NCI-H524 treated with DMSO at 0.1 percent for 48 hours (cell line): ENCODE measurements at places on chromosomes 4 and X.

DNA sequence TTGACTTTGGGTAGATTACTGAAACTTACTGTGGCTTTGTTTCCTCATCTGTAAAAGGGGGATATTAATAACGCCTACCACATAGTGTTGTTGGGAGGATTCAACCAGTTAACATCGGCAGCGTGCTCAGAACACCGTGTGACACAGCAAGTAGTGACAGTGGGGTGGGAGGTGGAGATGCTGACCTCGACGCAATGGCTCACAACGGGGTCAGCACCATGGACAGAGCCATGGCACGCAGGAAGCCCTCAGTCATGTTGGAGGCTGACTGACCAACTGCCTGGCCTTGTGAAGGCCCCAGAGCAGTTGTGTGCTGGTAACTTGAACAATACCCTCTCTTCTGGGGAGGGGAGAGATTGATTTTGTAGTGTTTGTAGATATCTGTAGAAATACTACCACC is 93.2 kb downstream of the WFS1 start:
- DNase-seq, result no peak

- no peak for DNase-seq
Observed at GRCh38 chr4:165209796-165210195, 2.4 kb downstream of the KLHL2 start.

GRCh38 chr4:121041307-121042090 is 30.8 kb downstream of the NDNF start:
- DNase-seq, result no peak

- DNase-seq, result no peak
Observed at GRCh38 chrX:42920752-42921151, 142.8 kb upstream of the PPP1R2C start.

- DNase-seq, result no peak
Observed at GRCh38 chr4:138400543-138400942, 158.4 kb upstream of the SLC7A11 start.

DNA sequence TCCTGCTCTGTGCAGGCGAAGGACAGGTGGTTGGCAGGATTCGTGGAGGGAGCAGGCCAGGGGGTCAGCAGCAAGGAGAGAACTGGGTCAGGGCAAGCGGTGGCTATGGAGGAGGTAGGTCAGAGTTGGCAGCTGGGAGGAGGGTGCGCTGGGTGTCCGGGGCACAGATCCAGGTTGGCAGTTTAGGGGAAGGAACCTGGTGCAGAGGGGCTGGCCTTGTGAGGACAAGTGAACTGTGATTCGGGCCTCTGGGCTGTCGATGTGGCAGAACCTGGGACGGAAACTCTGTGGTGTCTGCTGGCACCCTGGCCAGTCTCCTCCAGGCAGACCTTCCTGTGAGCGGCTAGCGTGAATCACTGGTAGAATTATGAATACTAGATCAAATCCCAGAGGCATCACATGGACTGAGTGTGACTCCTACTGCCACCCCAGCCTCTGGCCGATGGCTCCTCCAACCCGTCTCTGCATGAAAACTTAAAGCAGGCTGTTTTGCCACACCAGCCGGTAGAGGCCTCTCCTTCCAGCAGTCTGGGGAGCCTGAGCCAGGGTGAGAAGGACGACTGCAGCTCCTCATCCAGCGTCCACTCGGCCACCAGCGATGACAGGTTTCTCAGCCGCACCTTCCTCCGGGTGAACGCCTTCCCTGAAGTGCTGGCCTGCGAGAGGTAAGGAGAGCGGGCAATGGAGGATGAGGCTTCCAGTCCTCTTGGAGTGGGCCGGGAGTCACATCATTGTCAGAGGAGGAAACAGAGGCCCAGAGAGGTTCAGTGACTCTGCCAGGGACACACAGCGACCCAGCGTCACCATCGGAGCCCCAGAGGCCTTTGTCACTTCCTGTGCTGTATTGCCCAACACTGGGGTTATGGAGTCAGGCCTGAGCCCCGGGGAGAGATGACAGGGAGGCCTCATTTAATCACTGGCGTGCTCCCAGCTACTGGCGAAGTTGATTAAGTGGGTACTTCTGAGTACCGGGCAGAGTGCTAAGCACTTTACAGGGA is 20.3 kb downstream of the EVC start:
- DNase-seq, result no peak

DNA sequence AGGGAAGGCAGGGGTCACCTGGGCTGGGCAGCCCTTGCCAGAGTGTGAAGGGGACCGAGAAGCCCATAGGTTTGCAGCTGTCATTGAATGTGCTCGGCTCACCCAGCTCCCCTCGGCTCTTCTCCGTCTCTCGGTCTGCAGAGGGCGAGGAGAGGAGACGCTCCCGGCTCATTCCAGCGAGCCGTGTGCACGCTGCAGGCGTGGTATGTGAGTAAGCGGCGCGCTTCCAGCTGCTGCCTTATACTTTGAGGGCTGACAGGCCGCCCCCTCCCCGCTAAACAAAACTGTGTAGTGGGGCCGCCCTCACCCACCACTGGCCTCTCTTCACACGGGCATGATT is 23.0 kb upstream of the BCORL1 start:
- DNase-seq, result no peak
